Amniotic epithelial cell (primary cell): ENCODE measurements at places on chromosomes 2 and 18.

GRCh38 chr18:78620326-78620725 lies 359.3 kb upstream of the SALL3 start:
- no peak for DNase-seq

- peak; percentile 80 for DNase-seq
Observed at GRCh38 chr2:109438773-109439389, 174.9 kb downstream of the SEPTIN10 start.

DNA sequence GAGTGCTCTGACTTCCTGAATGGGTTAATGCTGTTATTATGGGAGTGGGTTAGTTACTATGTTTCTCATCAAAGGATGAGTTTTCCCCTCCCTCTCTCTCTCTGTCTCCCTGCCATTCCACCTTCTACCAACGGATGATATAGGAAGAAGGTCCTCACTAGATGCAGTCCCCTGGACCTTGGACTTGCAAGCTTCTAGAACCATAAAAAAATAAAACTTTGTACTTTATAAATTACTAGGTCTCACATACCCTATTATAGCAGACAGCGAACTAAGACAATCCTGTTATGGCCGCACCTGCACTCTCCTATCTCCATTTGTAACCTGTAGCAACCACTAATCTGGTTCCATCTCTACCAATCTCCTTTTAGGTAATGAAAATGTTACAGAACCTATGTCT lies 564.9 kb downstream of the CNTNAP5 start:
- no peak for DNase-seq

DNA sequence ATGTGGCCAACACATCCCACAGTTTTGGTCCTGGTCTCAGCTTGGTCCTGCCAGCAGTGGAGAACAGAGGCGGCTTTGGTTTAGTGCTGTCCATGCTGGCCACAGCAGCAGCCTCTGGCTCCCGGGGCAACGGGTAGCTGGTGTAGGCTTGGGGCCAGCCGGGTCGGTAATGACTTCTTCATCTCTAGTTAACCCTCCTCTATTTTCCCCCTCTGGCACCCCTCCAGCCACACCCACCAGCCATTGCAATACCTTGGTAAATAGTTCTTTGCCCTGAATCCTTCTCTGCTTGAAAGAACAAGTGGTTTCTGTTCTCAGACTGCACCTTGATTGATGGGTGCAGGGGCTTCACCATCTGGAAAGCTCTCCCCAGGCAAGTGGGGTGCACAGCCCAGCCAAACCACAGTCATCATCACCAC lies 31.7 kb upstream of the ZNF396 start:
- no peak for DNase-seq

- DNase-seq: peak; percentile 94
Observed at GRCh38 chr2:224086226-224086914, 47.3 kb upstream of the SERPINE2 start.
